Panc1 (cell line): ENCODE measurements at places on chromosomes 1 and 21. TPM values are rescaled to one million over a fixed set of nuclear protein-coding genes. Genes with fewer than 3 reads are reported as not detected.

The LRRC40 gene
- total RNA-seq = 15.9 TPM

The PDIK1L gene
- total RNA-seq = 8.0 TPM

The ADGRB2 gene
- total RNA-seq = 34.8 TPM

The NTMT2 gene
- total RNA-seq = not detected

The OR2L13 gene
- not detected for total RNA-seq

The CD53 gene
- total RNA-seq = 0.49 TPM

The TMEM61 gene
- not detected for total RNA-seq

The DCAF6 gene
- total RNA-seq = 67.7 TPM

The FAM72C gene
- 1.2 TPM for total RNA-seq

The SLC9A1 gene
- 31.3 TPM for total RNA-seq

The COPA gene
- 118 TPM for total RNA-seq

The SH2D5 gene
- total RNA-seq = 23.3 TPM

The KLHL17 gene
- total RNA-seq = 58.8 TPM

The F5 gene
- 0.08 TPM for total RNA-seq

The DENND2C gene
- total RNA-seq = 1.1 TPM

The HUNK gene
- total RNA-seq = 0.05 TPM

The HCRTR1 gene
- total RNA-seq = 0.18 TPM

The DDX59 gene
- 26.4 TPM for total RNA-seq

The FCER1G gene
- 0.77 TPM for total RNA-seq

The IL20 gene
- not detected for total RNA-seq

The CLCA4 gene
- 0.08 TPM for total RNA-seq

The PLOD1 gene
- 156 TPM for total RNA-seq

The IGSF9 gene
- total RNA-seq = 0.51 TPM

The PLA2G2A gene
- not detected for total RNA-seq

The ZNF648 gene
- total RNA-seq = not detected

The MCOLN3 gene
- total RNA-seq = 14.2 TPM

The LAMTOR2 gene
- total RNA-seq = 63.4 TPM

The NR0B2 gene
- 5.2 TPM for total RNA-seq

The ACTL8 gene
- not detected for total RNA-seq

The NCF2 gene
- 0.10 TPM for total RNA-seq

The SPATA46 gene
- total RNA-seq = not detected

The CD58 gene
- 12.6 TPM for total RNA-seq

The FMO2 gene
- total RNA-seq = 0.08 TPM

The KIAA1614 gene
- total RNA-seq = 0.80 TPM

The PLPP3 gene
- total RNA-seq = 8.2 TPM

The HTR6 gene
- total RNA-seq = 0.10 TPM

The FMOD gene
- total RNA-seq = not detected

The LRRN2 gene
- 2.0 TPM for total RNA-seq

The PTGFR gene
- total RNA-seq = not detected

The CHI3L1 gene
- total RNA-seq = 0.10 TPM

The ERVH48-1 gene
- total RNA-seq = 0.05 TPM

The RIPPLY3 gene
- total RNA-seq = 1.2 TPM

The LCK gene
- total RNA-seq = 0.57 TPM

The LPGAT1 gene
- 85.4 TPM for total RNA-seq

The PLEKHA6 gene
- 5.5 TPM for total RNA-seq
